ENCODE measurements at places on chromosomes 6 and 20. TPM values are rescaled to one million over a fixed set of nuclear protein-coding genes. Genes with fewer than 3 reads are reported as not detected.

CST5 gene
- total RNA-seq: not detected

PGBD1 gene
- total RNA-seq: 1.2 TPM

CALHM6 gene
- 15.9 TPM for total RNA-seq

PRR18 gene
- not detected for total RNA-seq

RAET1E gene
- not detected for total RNA-seq

SPDEF gene
- total RNA-seq: not detected

FOXC1 gene
- not detected for total RNA-seq

BACH2 gene
- 57.1 TPM for total RNA-seq

GPX5 gene
- total RNA-seq: not detected

SRMS gene
- not detected for total RNA-seq

SLC35B3 gene
- 13.8 TPM for total RNA-seq

DPPA5 gene
- not detected for total RNA-seq

FAM217A gene
- total RNA-seq: not detected

MEI4 gene
- total RNA-seq: not detected

DEFB132 gene
- total RNA-seq: not detected

MLN gene
- not detected for total RNA-seq

MYCT1 gene
- not detected for total RNA-seq

COL21A1 gene
- not detected for total RNA-seq
